ENCODE measurements at places on chromosomes 2 and 18.

DNA sequence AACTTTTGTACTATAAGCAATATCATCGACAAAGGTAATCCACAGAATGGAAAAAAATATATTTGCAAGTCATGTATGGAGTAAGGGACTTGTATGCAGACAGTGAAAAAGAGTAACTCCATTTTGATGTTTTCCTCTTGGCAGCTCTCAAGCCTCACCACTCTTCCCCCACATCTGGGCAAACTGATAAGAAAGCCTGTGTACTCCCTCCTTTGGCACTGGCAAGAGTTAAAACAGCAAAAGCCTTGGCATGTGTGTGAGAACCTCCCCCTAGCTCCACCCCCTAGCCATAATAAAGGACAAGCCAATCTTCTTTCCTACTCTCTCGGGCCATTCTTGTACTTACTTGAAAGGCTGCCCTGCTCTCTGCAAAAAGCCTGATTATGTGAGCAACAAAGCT, 335.2 kb downstream of the LRATD1 start:
- no peak for DNase-seq

GRCh38 chr2:25979001-25979400, 3.3 kb downstream of the KIF3C start:
- no peak for DNase-seq

- peak; percentile 21 for DNase-seq
Measured at GRCh38 chr2:55518841-55519165, 715 bp upstream of the CFAP36 start.

- DNase-seq = peak; percentile 41
Measured at GRCh38 chr2:25274868-25275574, 66.7 kb downstream of the DNMT3A start.

- no peak for DNase-seq
Measured at GRCh38 chr2:222430681-222431080, 6.3 kb downstream of the SGPP2 start.

GRCh38 chr2:240412975-240413812, 22.3 kb upstream of the GPC1 start:
- DNase-seq = no peak

DNA sequence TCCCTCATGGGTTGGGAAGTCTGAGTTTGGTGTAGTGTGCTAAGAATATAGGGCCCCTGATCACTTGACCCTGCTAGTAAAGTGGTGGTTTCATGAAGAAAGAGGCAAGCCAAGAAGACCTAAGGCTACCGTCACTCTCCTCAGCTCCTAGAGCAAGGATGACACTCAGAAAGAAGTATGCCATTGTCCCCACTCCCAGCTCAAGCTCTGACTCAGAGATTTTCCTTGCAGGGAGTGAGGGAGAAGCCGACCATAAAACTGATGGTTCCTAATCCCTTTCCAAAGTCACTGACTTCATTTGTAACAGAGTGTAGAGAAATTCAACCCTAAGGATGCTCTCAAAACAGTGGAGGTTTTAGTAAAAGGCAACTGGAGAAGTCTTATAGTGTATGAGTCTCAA, 80.9 kb downstream of the ICA1L start:
- no peak for DNase-seq

GRCh38 chr2:240567137-240567871, 980 bp upstream of the RNPEPL1 start:
- peak; percentile 52 for DNase-seq

DNA sequence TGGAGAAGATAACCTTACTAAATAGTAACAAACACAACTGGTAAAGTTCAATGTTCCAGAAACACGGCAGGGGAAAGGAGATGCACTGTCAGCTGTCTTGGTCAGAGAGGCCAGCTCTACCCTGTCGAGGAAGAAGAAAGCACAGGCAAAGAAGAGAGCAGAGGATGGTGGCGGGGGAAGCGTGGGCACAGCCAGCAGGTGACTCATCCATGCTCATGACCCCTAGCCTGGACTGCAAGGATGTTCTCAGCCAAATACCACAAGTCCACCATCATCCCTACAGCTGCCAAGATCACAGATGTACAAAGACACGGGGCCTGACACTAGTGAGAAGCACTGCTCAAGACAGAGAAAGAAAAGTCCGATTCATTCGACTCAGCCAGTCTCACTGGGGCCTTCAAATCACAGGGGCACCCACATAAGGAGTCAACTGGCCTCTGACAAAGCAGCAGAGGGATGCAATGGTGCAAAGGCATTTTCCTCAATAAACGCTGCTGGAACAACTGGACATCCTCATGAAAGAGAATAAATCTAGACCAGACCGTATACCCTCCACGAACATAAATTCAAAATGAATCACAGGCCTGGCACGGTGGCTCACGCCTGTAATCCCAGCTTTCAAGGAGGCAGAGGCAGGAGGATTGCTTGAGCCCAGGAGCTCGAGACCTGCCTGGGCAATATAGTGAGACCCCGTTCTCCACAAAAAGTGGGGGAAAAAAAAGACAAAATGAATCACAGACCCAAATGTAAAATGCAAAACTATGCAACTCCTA, 5.6 kb downstream of the DTYMK start:
- no peak for DNase-seq

- peak; percentile 19 for DNase-seq
Measured at GRCh38 chr2:177799531-177799930, 273.0 kb downstream of the PDE11A start.
